ENCODE measurements at places on chromosomes 2 and 18.
A peak's percentile ranks its signal among the peaks of the same experiment; 100 is the strongest.

DNA sequence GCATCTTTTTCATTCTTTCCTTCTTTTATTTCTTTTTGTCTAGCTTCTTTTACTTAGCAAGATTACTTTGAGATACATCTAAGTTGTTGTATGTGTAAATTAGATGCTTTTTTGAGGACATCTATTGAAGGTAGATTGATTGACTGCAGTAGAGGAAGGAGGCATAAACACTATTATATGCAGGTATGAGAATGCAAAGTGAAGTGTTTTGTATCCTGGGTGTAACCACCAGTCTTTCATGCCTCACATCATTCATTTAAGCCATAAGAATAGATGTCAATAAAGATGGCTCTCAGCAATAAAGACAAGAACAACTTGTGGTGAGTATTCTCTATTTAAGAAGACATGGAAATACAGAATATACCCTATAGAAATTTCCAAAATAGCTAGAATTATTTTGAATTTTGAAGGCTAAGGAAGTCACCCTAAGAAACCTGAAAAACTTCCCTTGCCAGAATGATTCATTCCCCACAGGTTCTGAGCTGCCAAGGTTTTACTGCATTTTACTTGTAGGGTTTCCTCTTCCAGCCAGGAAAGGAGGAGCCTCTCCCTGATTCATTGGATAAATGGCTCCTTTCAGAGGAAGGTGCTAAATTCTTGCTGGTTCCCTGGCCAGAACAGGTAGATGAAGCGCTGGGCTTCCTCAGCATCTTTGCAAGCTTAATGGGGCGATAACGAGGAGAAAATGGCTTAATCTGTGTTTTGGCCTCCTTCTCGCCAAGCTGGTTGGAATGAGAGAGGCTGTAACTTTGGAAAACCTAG, 279.8 kb upstream of the SLC14A2 start:
- H3K4me1 ChIP-seq: no peaks in the 10 kb centered on the region
- no peak overlapping the region for H3K4me3 ChIP-seq
- DNase-seq: no peak
- no peak overlapping the region for H3K27ac ChIP-seq
- no peaks in the 10 kb centered on the region for H3K27me3 ChIP-seq
- no peaks in the 10 kb centered on the region for H3K36me3 ChIP-seq

DNA sequence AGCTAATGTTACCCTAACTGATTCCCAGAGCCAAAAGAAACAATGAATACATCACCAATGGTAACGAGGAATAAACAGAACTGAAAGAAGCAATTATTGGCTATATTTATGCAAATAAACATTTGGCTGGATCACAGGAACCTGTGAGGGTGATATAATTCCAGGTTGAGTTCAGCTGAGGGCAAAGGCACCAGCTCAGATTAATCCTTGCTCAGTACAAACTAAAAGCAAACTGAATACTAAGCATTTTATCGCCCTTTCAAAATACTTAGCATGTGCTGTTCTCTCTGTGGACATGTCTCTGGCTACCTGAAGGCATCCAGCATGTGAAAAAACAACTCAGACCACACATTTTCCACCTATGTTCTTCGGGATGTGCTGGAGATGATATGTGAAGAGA, 791.7 kb downstream of the METTL4 start:
- no peaks in the 10 kb centered on the region for H3K36me3 ChIP-seq
- H3K4me1 ChIP-seq: no peaks in the 10 kb centered on the region
- DNase-seq: no peak

DNA sequence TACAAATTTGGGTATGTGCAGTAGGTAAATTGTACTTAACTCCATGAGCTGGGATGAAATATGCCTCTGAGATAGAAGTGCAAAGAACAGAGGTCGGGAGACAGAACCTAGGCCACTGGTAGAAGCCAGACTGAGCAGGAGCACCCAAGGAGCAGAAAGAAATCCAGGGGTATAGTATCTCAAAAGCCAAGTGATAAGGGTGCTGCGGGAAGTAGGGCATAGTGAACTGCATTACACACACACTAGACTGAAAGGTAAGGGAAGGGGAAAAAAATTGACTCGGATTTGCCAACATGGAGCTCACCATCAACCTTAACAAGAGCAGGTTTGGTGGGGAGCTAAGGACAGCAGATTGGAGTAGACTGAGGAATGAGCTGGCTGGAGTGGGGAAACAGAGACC, 89.3 kb upstream of the TMEM247 start:
- H3K27me3 ChIP-seq: no peaks in the 10 kb centered on the region
- H3K27ac ChIP-seq: no peak overlapping the region

DNA sequence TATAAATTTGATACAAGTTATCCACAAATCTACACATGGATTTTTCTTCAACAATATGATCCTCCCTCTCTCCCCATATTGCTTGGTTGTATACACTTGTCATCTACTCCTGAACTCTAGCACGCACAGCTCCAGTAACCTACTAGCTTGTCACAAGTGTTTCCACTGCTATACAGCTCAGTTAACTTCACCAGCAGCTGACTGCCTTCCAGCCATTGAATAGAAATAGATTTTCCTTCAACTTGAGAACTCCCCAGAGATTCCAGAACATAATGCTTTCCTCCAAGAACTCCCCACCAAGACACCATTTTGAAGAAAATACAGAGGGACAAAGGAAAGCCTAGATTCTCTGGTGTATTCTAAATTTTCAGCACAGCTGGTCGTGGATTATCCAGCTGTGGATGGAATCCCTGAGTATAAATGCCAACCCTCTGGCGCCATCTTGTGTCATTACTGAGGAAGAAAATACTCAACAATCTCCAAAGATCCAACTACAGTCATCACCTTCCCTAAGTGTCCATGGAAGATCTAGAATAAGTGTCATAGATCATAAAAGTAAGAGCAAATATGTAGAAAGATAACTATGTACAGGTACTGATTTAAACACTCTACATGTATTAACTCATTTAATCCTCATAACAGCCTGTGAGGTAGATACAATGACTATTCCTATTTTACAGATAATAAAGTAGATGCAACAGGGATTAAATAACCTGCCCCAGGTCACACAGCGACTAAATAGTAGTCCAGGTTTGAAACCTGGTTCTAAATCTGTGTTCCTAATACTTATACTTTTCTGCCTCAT, 156.7 kb downstream of the ARHGAP28 start:
- no peaks in the 10 kb centered on the region for H3K4me1 ChIP-seq
- H3K27ac ChIP-seq: no peak overlapping the region
- no peaks in the 10 kb centered on the region for H3K27me3 ChIP-seq
- no peak overlapping the region for H3K4me3 ChIP-seq
- no peak for DNase-seq

DNA sequence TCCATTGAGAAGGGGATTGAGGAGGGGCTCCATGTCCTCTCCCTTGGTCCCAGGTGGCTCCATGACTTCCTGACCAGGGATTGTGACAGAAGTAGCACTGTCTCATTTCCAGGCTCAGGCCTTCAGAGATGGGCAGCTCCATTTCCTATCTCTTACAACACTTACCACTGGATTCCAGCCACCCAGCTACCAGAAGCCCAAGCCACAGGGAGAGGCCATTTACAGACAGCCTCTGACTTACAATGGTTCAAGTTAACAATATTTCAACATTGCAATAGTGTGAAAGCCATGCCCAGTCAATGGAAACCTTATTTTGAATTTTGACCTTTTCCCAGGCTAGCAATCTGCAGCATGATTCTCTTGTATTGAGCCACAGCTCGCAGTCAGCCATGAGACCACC, 164.9 kb upstream of the AGAP1 start:
- peaks cover 30% of the 10 kb centered on the region for H3K4me1 ChIP-seq
- H3K36me3 ChIP-seq: no peaks in the 10 kb centered on the region
- no peak for DNase-seq
- H3K27me3 ChIP-seq: no peaks in the 10 kb centered on the region

GRCh38 chr2:23574919-23575654, 190.1 kb downstream of the KLHL29 start:
- no peaks in the 10 kb centered on the region for H3K36me3 ChIP-seq
- no peaks in the 10 kb centered on the region for H3K27me3 ChIP-seq
- H3K27ac ChIP-seq: no peak overlapping the region
- no peak for DNase-seq

- H3K4me3 ChIP-seq: no peak overlapping the region
- H3K36me3 ChIP-seq: no peaks in the 10 kb centered on the region
- no peaks in the 10 kb centered on the region for H3K27me3 ChIP-seq
- no peak for DNase-seq
Observed at GRCh38 chr2:68744366-68744912, 9.8 kb downstream of the ARHGAP25 start.

- H3K4me3 ChIP-seq: no peak overlapping the region
- H3K27me3 ChIP-seq: peaks cover 8% of the 10 kb centered on the region
- no peaks in the 10 kb centered on the region for H3K36me3 ChIP-seq
- no peaks in the 10 kb centered on the region for H3K4me1 ChIP-seq
- no peak for DNase-seq
Observed at GRCh38 chr2:39666491-39667101, 879 bp downstream of the TMEM178A start.

- peaks cover 2% of the 10 kb centered on the region for H3K36me3 ChIP-seq
- H3K4me3 ChIP-seq: no peak overlapping the region
- H3K27ac ChIP-seq: no peak overlapping the region
Observed at GRCh38 chr18:63409301-63409700, 13.0 kb downstream of the VPS4B start.

- no peaks in the 10 kb centered on the region for H3K36me3 ChIP-seq
- H3K4me1 ChIP-seq: no peaks in the 10 kb centered on the region
- no peak for DNase-seq
- H3K27me3 ChIP-seq: 0 out of 2 replicates have a peak, but pooled peaks cover 4% of the 10 kb centered on the region
Observed at GRCh38 chr2:15744820-15745219, 153.2 kb downstream of the DDX1 start.

DNA sequence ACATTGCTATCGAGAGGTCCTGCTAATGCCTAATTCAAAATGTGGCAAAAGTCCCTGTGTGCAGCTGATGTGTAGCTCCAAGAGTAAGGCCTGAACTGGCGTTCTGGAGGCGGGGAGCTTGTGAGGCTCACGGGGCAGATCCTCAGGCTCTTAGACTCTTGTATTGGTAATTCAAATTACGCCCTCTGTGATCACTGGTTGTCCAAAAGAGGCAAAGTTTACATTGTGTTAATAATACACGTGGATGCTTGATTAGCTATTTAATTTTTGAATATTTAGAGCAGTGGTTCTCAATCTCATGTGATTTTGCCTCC, 12.4 kb upstream of the CRYGA start:
- H3K27me3 ChIP-seq: no peaks in the 10 kb centered on the region
- peaks cover 6% of the 10 kb centered on the region for H3K4me1 ChIP-seq
- no peak overlapping the region for H3K4me3 ChIP-seq
- H3K36me3 ChIP-seq: no peaks in the 10 kb centered on the region
- DNase-seq: no peak

GRCh38 chr18:36776650-36777049, 52.2 kb downstream of the TPGS2 start:
- no peak for DNase-seq
- H3K4me3 ChIP-seq: no peak overlapping the region
- H3K27me3 ChIP-seq: no peaks in the 10 kb centered on the region

- no peak overlapping the region for H3K27ac ChIP-seq
- DNase-seq: no peak
Observed at GRCh38 chr2:200203381-200203827, 103.1 kb upstream of the SPATS2L start.

GRCh38 chr2:218022131-218022850, 19.5 kb upstream of the TNS1 start:
- DNase-seq: no peak
- no peaks in the 10 kb centered on the region for H3K27me3 ChIP-seq
- H3K27ac ChIP-seq: no peak overlapping the region
- H3K4me3 ChIP-seq: no peak overlapping the region
- no peaks in the 10 kb centered on the region for H3K36me3 ChIP-seq

- no peak overlapping the region for H3K4me3 ChIP-seq
- DNase-seq: peak; percentile 2
- no peak overlapping the region for H3K27ac ChIP-seq
- peaks cover 14% of the 10 kb centered on the region for H3K36me3 ChIP-seq
- H3K27me3 ChIP-seq: no peaks in the 10 kb centered on the region
Observed at GRCh38 chr18:8765783-8766463, 60.6 kb downstream of the MTCL1 start.

- DNase-seq: no peak
- no peaks in the 10 kb centered on the region for H3K27me3 ChIP-seq
- H3K4me3 ChIP-seq: no peak overlapping the region
- peaks cover 100% of the 10 kb centered on the region for H3K4me1 ChIP-seq
Observed at GRCh38 chr2:110104025-110104771, 11.4 kb downstream of the MALL start.

DNA sequence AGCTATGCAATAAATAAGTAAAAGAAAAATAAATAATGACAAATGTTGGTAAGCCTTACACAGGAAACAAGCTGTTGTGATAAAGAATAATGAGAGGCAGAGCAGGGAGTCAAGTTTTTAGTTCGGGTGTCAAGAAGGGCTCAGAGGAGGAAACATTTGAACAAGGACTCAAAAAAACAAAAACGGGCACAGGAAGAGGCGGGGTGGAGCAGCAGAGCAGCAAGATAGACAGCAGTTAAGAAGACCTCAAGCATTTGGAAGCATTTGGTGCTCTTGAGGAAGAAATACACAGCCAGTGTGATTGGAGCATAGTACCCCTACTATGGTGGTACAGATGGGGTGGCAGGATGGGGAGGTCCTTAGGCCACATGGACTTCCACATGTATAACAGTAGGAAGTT, 2.8 kb downstream of the TMEM169 start:
- no peak for DNase-seq
- H3K27ac ChIP-seq: no peak overlapping the region
- H3K27me3 ChIP-seq: no peaks in the 10 kb centered on the region

DNA sequence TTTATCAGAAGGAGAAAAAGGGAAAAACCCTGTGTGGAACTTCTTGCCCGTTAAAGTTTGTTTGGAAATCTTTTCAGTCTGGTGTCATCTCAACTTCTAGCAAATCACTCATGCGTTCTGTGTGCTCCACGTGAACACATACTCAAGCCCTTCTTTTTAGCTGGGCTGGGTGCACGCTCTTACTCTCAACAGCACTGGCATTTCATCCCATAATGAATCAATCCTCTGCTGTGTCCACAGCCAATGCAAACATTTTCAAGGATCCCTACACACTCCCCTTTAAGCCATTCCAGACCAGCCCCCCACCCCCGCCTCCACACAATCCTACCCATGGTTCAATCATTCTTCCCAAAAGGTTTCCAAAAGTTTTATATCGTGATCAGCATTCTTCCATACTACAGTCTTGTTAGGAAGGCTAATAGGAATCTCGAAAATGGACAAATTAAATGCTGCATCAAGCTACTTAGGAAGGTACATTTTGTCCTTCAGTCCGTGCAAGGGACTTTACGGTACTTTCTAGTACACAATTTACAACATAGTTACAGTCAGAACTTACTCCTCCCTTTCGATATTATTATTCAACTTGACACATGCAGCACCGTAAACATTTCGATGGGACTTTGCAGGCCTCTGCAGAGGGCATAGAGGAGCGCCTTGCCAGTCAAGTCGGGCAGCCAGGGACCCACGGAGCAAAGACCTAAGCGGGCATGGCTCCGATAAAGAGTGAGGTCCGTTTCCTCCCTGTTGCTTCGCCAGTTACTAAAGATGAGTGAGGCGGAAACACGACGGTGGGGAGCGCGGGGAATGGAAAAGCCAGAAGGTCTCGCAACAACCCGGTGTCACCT, 1.4 kb downstream of the PTGR3 start:
- peak overlapping the region; percentile 96 for H3K27ac ChIP-seq
- peaks cover 14% of the 10 kb centered on the region for H3K4me1 ChIP-seq
